ENCODE measurements at places on chromosomes 5 and 9. TPM values are rescaled to one million over a fixed set of nuclear protein-coding genes. Genes with fewer than 3 reads are reported as not detected.

DNA sequence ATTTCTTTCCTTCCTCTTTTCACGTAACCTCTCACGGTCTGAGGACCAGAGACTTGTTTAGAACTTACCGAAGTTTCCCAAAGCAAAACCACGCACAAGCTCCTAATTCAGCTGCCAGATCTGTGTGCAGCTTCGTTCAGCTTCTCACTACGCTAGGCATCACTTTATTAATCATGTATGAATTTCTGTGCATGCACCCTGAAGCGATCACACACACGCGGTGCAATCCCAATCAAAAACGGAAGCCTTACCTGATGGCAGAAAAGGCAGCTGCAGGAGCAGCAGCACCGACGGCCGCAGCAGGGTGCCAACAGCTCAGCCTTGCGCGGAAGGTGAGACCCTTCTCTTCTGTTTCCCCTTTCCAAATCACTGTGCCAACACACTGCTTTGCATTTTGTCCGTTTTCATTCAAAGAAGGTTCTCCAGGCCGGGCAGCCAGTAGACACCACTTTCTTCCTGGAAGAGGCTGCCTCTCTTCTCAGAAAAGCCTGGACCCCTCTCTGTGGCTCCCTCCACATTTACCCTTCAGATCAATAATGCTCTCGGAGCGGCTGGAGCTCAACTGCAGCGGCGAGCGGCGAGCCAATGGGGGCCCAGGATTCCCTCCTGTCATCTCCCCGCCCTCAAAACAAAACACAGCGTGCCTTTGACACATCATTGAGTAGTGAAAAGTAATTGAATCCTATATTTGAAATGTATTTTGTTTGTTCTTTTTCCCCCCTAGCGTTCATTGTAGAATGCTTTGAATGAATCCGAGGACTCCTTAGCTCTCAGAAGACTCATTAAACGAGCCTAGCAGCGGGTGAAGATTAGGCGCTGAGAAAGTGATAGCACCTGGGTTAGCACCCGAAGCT lies at the start of gene CDH12:
CDH12 (minus strand) TSS at position 538 of the 854 bp plus-strand sequence.
- DNase-seq = no peak

DNA sequence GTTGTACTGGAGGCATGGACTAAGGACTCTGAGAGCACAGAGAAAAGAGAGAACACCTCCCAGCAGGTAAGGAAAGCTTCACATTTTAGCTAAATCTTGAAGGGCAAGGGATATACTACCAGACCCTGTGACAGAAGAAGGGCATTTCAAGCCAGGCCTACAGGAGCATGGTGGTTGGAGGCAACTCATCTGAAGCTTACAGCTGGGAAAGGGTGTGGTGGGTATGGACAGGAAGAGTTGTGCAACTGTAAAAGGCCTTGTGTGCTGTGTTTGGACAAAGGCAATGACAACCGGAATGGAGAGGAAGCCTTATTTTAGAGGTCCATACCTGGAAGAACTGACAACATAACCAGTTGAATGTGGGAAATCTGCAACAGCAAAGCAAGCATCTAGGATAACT lies 31.2 kb downstream of the NIPSNAP3B start:
- DNase-seq = no peak

The TLR4 gene
- total RNA-seq = 35.7 TPM

The ADAMTS19 gene
- 7.8 TPM for total RNA-seq

The NR5A1 gene
- 0.16 TPM for total RNA-seq
